Bronchial epithelial cell (primary cell): ENCODE measurements at places on chromosomes 2 and 18. TPM values are rescaled to one million over a fixed set of nuclear protein-coding genes. Genes with fewer than 3 reads are reported as not detected.

ANKRD62 gene
- under 0.01 and 0.13 TPM in 2 replicates for total RNA-seq

TANC1 gene
- total RNA-seq, result 29.5 and 34.1 TPM in 2 replicates

TBR1 gene
- under 0.01 TPM in 2 replicates for total RNA-seq

CKAP2L gene
- 0.13 and 0.26 TPM in 2 replicates for total RNA-seq

ZNF385B gene
- not detected in 2 replicates for total RNA-seq

IGFBP2 gene
- 41.1 and 329 TPM in 2 replicates for total RNA-seq

ZSWIM2 gene
- not detected in 2 replicates for total RNA-seq

HOXD12 gene
- total RNA-seq, result not detected in 2 replicates

TRIM54 gene
- total RNA-seq, result not detected in 2 replicates

MPV17 gene
- total RNA-seq, result 43.3 and 55.3 TPM in 2 replicates

KIAA2012 gene
- total RNA-seq, result not detected in 2 replicates

SKOR2 gene
- not detected in 2 replicates for total RNA-seq

MYL1 gene
- not detected in 2 replicates for total RNA-seq

CLEC4F gene
- total RNA-seq, result not detected in 2 replicates

IL18R1 gene
- total RNA-seq, result 5.3 and 11.5 TPM in 2 replicates

CTAGE1 gene
- under 0.01 TPM in 1 of 2 replicates, not detected in the other for total RNA-seq

CYBRD1 gene
- total RNA-seq, result 8.1 and 14.5 TPM in 2 replicates

SATB2 gene
- 1.6 and 2.0 TPM in 2 replicates for total RNA-seq

PDE6D gene
- total RNA-seq, result 7.6 and 8.7 TPM in 2 replicates

TEX261 gene
- total RNA-seq, result 11.1 and 14.1 TPM in 2 replicates

C1GALT1C1L gene
- total RNA-seq, result not detected in 2 replicates

HOXD11 gene
- not detected in 2 replicates for total RNA-seq

BOLL gene
- not detected in 2 replicates for total RNA-seq

MAB21L4 gene
- 0.53 and 5.1 TPM in 2 replicates for total RNA-seq

ALMS1 gene
- 7.4 and 7.9 TPM in 2 replicates for total RNA-seq

CCDC68 gene
- 3.5 and 4.2 TPM in 2 replicates for total RNA-seq

TUBA3E gene
- total RNA-seq, result not detected in 2 replicates

POTEJ gene
- total RNA-seq, result not detected in 2 replicates

PROM2 gene
- total RNA-seq, result 10.8 and 41.6 TPM in 2 replicates

PGAP1 gene
- 6.1 and 8.3 TPM in 2 replicates for total RNA-seq

MCFD2 gene
- 71.9 and 105 TPM in 2 replicates for total RNA-seq

GAD1 gene
- total RNA-seq, result 1.3 and 1.7 TPM in 2 replicates

ANKRD30B gene
- not detected in 2 replicates for total RNA-seq

NEUROD1 gene
- total RNA-seq, result not detected in 2 replicates

LRATD1 gene
- 23.2 and 27.8 TPM in 2 replicates for total RNA-seq

SRD5A2 gene
- under 0.01 TPM in 1 of 2 replicates, not detected in the other for total RNA-seq

MLPH gene
- 6.6 and 14.7 TPM in 2 replicates for total RNA-seq

NYAP2 gene
- not detected in 2 replicates for total RNA-seq

ATP6V1B1 gene
- total RNA-seq, result 0.64 TPM in 1 of 2 replicates, not detected in the other
